ENCODE measurements at places on chromosomes 7 and 10. TPM values are rescaled to one million over a fixed set of nuclear protein-coding genes. Genes with fewer than 3 reads are reported as not detected.

The GCK gene
- not detected for total RNA-seq

The HIF1AN gene
- total RNA-seq: 10.3 TPM

The TRRAP gene
- total RNA-seq: 29.1 TPM

The TMEM106B gene
- total RNA-seq: 39.8 TPM

The ZP3 gene
- 12.3 TPM for total RNA-seq

Data from mammary epithelial cell (primary cell).